ENCODE measurements at places on chromosomes 12 and 14. TPM values are rescaled to one million over a fixed set of nuclear protein-coding genes. Genes with fewer than 3 reads are reported as not detected.

The SSTR1 gene
- 1.3 TPM for polyA plus RNA-seq

The SDR39U1 gene
- 51.3 TPM for polyA plus RNA-seq

The TAS2R13 gene
- 0.30 TPM for polyA plus RNA-seq

- DNase-seq, result no peak
These were observed 13.7 kb downstream of the PPP1R13B start for GRCh38 chr14:103833711-103834110.

- no peak for DNase-seq
These were observed 48.3 kb downstream of the TMCC3 start for GRCh38 chr12:94602024-94602423.

- no peak for DNase-seq
These were observed 69.0 kb upstream of the DDX11 start for GRCh38 chr12:31004666-31005065.
